Thoracic aorta (tissue), 2 donors: ENCODE measurements at places on chromosomes 12 and 14. TPM values are rescaled to one million over a fixed set of nuclear protein-coding genes. Genes with fewer than 3 reads are reported as not detected.

Gene TCL1B
- total RNA-seq = not detected

DNA sequence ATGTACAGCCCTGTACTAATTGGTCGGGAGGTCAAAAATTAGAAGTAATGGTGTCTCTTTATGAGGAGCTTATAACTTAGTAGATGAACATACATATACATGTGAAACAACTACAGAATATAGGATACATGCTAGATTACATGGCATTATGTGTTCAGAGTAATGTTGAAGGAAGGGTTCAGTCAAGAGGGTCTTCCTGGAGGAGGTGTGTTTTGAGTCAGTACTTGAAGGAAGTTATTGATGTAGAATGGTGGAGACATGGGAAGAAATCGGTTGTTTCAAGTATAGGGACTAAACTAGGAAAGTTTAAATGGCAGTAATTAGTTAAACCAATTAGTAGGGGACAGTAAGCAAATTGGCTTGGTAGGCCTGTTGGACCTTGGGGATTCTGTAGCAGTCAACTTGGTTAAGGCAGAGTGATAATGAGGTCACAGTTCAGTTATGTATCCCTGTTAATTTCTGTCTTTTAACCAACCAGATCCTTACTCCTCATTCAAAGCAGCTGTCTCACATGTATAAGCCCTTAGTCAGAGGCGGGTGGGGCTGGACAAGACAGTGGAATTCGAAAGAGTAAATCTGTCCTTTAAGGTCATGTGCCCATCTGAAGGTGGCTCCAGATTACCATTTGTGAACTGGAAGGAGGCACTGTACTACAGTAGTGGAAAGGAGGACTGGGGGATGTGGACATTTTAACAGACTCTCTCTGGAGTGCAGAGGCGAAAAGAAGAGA is 3.5 kb upstream of the ANKRD52 start:
- H3K4me1 ChIP-seq = peaks cover 17% of the 10 kb centered on the region
- no peaks in the 10 kb centered on the region for H3K27me3 ChIP-seq
- no peak for DNase-seq
- H3K36me3 ChIP-seq = no peaks in the 10 kb centered on the region

DNA sequence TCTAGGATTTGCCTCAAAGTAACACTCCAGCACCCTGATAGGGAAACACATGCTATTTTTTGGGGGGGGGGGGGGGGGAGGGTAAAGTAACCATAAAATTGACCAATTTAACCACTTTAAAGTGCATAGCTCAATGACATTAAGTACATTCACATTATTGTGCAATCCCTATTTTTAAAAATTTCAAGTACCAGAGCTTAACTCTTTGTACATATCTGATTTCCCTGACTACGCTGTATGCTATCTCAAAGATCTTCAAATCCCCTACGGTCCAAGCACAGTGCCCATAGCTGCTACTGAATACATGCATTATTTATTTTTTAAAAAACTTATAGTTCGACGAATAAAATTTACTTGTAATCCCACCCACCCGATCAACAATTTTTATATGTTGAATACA is 63.0 kb downstream of the BCL2L14 start:
- H3K27me3 ChIP-seq = no peaks in the 10 kb centered on the region
- no peak overlapping the region for H3K4me3 ChIP-seq
- peaks cover 3% of the 10 kb centered on the region for H3K36me3 ChIP-seq
- no peak overlapping the region for H3K27ac ChIP-seq

GRCh38 chr14:104040539-104040938 is 45.0 kb upstream of the ASPG start:
- H3K4me1 ChIP-seq = no peaks in the 10 kb centered on the region
- no peak overlapping the region for H3K27ac ChIP-seq
- no peaks in the 10 kb centered on the region for H3K36me3 ChIP-seq
- H3K4me3 ChIP-seq = no peak overlapping the region
- H3K27me3 ChIP-seq = no peaks in the 10 kb centered on the region

- H3K36me3 ChIP-seq = no peaks in the 10 kb centered on the region
- no peaks in the 10 kb centered on the region for H3K4me1 ChIP-seq
- H3K27me3 ChIP-seq = no peaks in the 10 kb centered on the region
- DNase-seq = no peak
These were observed 19.0 kb upstream of the HNF1A start for GRCh38 chr12:120959111-120959878.

DNA sequence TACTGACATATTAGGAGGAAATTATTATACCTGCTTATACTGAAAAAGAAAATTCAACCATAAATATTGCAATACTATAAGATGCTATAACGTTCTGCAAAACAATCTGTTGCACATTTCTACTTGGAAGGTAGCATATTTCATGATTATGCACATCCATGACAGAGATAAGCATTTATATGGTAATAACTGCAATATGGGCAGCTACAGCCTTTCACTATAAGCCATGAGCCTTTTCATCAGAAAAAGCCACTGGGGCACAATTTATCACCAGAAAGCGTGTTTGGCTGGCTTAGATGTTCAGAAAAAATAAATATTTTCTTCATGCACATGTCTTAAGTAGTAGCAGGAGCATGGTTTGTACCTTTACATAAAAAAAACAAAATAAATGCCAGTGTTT is 340.7 kb downstream of the GALC start:
- no peaks in the 10 kb centered on the region for H3K27me3 ChIP-seq
- H3K4me3 ChIP-seq = no peak overlapping the region
- no peak overlapping the region for H3K27ac ChIP-seq
- H3K36me3 ChIP-seq = no peaks in the 10 kb centered on the region
- DNase-seq = no peak

DNA sequence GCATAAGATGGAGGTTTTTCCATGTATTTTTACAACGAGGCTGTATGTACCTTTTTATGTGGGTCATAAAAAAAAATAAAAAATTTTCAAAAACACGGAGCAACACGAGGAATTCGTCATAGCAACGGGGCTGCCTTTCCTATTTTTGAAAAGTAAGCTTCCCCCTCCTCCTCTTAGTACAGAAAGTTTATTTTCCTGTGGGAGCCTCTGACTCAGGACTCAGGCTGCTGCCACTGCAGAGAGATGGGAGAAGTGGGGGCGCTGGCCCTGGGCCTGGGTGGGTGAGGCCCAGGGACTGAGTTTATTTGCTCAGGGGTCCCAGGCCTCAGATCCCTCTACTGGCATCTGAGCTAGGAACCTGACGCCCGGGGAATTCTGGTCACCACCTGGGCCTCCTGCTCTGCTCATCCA is 10.2 kb upstream of the CMKLR1 start:
- peak overlapping the region; percentile 93 for H3K27ac ChIP-seq
- no peak for DNase-seq
- peaks cover 10% of the 10 kb centered on the region for H3K4me1 ChIP-seq
- no peaks in the 10 kb centered on the region for H3K27me3 ChIP-seq
- no peaks in the 10 kb centered on the region for H3K36me3 ChIP-seq

Gene ARHGAP5
- total RNA-seq = 93.3 TPM

DNA sequence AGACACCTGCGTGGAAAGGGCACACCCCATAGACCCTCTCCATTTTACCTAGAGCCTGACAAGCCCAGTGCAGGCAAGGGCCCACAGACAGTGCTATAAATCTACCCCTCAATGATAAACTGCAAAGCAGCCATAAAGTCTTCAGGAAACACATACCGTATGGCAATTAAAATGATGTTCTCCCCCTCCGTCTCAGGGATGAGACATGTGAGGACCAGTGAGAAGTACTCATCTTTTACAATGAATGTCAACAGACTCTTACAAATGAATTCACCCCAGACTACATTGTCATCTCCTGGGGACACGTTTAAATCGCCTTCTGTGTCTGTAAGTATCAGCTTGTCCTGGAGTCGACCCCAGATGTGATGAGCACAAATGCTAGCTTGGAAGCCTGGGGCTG is 362.7 kb downstream of the ADGRD1 start:
- H3K36me3 ChIP-seq = no peaks in the 10 kb centered on the region
- no peak overlapping the region for H3K4me3 ChIP-seq
- H3K4me1 ChIP-seq = no peaks in the 10 kb centered on the region
- no peak overlapping the region for H3K27ac ChIP-seq
- H3K27me3 ChIP-seq = no peaks in the 10 kb centered on the region

Gene TAS2R42
- not detected for total RNA-seq

Gene GALNT8
- 4.5 TPM for total RNA-seq
